Colonic mucosa (tissue), 4 donors: ENCODE measurements at places on chromosomes 2 and 18. TPM values are rescaled to one million over a fixed set of nuclear protein-coding genes. Genes with fewer than 3 reads are reported as not detected.

The GPR45 gene
- not detected for total RNA-seq

The OSR1 gene
- total RNA-seq, result 2.4 TPM

DNA sequence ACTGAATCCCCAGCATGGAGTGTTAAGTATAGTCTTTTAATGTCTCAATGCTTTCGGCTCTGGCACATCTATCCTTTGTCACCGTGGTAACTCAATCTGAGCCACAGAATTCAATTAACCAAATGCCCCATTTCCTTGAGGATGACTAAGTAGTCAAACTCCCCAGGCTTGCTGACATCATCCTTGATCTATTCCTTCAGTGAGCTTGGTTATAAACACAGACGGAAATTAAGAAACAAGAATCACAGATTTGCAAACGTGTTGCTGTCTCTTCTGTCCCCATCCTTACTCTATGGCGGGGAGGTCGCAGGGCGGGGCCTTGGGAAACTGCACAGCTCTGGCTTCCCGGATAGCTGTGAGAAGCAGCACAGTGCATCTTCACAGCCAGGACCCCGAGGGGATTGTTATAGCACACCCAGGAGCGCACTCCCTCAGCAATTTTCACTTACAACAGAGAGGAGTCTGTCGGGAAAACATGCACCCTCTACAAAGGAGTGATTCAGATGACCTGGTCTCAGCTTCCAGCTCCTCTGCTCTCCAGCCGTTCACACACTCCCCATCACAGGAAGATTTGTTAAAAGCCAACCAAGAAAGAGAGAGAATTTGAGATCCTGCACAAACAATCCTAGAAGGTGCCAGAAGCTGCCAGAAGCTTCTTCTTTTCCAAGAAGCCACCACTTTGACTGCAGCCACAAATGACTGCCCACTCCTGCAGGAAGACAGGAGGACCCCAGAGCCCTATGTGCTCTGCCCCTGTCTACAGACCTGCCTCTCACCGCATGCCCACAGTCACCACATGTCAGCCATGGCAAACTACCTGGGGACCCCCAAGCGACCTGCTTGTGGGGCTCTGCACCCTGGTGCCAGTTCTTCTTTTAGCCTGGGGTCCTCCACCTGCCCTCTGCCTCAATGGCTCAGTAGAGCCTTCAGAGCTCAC is 44.9 kb upstream of the YWHAQ start:
- no peaks in the 10 kb centered on the region for H3K4me1 ChIP-seq
- H3K4me3 ChIP-seq, result no peak overlapping the region
- no peak overlapping the region for H3K27ac ChIP-seq
- no peak for DNase-seq
- H3K27me3 ChIP-seq, result no peaks in the 10 kb centered on the region
- H3K36me3 ChIP-seq, result no peaks in the 10 kb centered on the region

- no peak overlapping the region for H3K4me3 ChIP-seq
- H3K27ac ChIP-seq, result no peak overlapping the region
- H3K27me3 ChIP-seq, result no peaks in the 10 kb centered on the region
- no peaks in the 10 kb centered on the region for H3K36me3 ChIP-seq
- DNase-seq, result peak; percentile 17
Measured at GRCh38 chr2:60478660-60479059, 74.8 kb downstream of the BCL11A start.

DNA sequence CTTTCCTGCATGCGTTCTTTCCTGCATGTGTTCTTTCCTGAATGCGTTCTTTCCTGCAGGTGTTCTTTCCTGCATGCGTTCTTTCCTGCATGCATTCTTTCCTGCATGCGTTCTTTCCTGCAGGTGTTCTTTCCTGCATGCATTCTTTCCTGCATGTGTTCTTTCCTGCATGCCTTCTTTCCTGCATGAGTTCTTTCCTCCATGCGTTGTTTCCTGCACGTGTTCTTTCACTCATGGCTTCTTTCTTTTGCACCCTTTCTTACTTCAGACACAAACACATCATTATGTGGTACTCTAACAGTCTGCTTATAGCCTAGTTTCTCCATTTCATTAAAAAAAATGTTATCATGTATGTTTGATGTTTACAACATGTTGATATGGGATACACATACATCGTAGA is 261.6 kb upstream of the PXDN start:
- H3K4me1 ChIP-seq, result no peaks in the 10 kb centered on the region
- DNase-seq, result no peak
- no peaks in the 10 kb centered on the region for H3K27me3 ChIP-seq

GRCh38 chr2:32865399-32866068 is 81.2 kb upstream of the LTBP1 start:
- H3K4me1 ChIP-seq, result no peaks in the 10 kb centered on the region
- DNase-seq, result no peak
- no peak overlapping the region for H3K27ac ChIP-seq
- H3K36me3 ChIP-seq, result no peaks in the 10 kb centered on the region
- H3K27me3 ChIP-seq, result no peaks in the 10 kb centered on the region

DNA sequence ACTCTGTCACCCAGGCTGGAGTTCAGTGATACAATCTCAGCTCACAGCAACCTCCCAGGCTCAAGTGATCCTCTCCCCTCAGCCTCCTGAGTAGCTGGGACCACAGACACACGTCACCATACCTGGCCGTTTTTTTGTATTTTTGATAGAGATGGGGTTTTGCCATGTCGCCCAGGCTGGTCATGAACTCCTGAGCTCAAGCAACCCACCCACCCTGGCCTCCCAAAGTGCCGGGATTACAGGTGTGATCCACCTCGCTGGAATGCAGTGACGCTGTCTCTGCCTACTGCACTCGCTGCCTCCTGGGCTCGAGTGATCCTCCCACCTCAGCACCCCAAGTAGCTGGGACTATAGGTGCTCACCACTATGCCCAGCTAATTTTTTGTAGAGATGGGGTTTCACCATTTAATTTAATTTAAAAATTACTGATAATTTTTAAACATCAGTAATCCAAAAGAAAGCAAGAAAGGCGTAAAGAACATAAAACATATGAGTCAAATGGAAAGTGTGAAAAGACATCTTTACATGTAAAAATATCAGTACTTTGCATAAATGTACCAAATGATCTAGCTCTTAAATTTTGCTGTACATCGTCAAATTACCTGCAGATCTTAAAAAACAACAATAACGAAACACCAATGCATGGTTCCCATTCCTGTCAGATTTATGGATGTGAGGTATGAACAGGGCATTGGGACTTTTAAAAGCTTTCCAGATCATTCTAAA is 2.8 kb upstream of the ZNF236 start:
- no peak for DNase-seq
- H3K36me3 ChIP-seq, result no peaks in the 10 kb centered on the region
- no peaks in the 10 kb centered on the region for H3K27me3 ChIP-seq
- H3K4me3 ChIP-seq, result no peak overlapping the region
- no peak overlapping the region for H3K27ac ChIP-seq
